ENCODE measurements at places on chromosomes 5 and 9.
A peak's percentile ranks its signal among the peaks of the same experiment; 100 is the strongest.

GRCh38 chr9:99752417-99753109 is 69.1 kb upstream of the NR4A3 start:
- no peak for DNase-seq

DNA sequence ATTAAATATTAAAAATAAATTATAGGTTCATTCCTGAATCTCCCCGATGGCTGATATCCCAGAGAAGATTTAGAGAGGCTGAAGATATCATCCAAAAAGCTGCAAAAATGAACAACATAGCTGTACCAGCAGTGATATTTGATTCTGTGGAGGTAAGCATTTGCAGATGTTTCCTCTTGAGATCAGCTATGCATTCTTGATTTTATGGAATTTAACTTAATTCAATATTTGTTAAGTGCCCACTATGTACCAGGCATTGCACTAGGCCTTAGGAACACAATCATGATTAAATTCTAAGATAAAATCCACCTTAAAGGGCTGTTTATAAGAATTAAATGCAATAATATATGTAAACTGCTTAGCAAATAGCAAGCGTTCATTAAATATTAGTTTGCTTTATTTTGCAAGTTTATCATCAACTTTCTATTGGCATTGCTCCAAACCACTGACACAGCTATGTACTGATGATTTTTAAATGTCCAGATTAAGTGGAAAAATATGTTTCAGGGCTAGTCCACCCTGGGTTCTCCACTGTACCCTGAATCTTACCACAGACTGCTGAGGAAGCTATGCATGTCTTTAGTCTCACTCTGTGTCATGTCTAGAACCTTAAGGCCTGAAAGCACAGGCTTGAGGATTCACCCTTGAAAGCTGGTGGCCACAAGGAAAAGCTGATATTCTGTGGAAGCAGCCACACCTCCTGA is 33.2 kb downstream of the SLC22A4 start:
- no peak for DNase-seq

DNA sequence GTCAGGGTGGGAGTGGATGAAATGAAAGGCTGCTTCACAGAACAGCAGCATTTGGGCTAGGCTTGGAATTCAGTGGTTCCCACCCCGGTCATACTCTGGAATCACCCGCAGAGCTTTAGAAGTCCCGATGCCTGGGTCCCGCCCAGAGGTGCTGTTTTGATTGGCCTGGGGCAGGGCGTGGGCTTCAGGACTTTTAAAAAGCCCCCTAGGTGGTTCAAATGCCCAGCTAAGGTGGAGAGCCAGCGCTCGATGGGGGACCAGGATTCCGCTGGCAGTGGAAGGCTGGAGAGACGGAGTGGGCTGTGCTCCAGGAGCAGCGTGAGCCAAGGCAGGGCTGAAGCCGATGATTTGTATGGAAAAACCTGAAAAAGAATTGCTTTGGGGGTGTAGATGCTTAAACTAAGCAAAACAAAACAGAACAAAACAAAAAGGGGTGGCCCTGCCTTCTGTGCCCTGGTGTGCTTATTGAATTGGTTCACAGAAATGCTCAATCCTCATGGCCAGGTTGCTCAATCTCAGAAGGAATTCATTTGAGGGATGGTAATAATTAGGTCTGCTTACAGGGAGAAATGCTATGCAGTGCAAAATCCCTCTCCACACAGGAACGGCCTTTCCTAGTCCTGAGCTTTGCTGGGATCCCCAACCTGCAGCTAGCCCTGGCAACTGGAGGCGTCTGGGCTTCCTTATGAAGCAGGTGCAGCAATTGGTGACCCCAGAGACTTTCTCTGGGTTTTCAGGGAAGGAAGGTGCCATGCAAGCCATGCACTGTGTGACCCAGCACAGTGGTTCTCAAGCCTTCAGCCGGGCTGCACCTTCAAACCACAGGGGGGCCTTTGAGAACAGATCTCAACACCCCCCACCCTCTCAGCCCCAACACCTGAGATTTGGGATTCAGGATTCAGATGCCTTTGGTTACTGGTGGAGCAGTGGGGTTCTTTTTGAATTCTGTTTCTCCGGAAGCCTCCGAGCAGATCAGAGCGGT is 174.0 kb upstream of the ZNF618 start:
- DNase-seq, result no peak

DNA sequence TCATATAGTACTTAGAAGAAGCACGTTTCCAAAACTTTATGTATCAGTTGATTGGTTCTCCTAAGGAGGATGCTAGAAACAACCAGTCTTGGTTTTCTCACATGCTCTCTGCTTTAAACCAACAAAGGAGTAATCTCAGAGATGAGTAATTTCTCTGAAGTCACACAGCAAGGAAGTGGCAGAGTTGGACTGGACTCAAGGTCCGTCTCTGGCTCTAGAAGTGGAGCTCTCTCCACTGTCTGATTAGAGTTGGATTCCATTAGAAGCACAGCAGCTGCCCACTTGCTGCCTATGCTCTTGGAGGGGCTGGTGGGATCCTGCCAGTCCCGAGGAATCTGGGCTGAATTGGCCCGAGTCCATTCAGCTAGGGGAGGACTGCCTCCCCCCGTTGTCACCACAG is 21.0 kb downstream of the RALGPS1 start:
- no peak for DNase-seq

DNA sequence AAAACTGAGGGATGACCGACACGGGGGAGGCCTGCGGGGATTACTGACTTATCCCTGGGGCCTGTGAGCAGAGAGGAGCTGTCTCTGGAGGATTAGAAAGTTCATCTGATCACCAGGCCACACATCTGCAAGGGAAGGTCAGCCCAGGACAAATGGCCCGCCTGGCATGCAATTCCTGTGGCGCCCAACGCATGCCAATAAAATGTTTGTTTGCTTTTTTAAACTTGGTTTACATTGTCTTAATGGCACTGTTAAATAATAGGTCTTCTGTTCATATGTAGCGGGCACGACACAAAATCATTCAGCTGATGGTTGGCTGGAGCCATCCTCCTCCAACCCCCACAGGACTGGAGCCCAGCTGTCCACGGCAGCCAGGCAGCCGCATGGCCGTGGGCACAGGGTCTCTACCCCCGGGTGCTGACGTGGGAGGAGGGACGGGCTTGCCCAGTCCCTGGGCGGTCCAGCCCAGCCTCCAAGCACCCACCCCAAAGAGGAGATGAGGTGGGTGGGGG is 41.0 kb upstream of the SLC12A7 start:
- DNase-seq, result no peak

GRCh38 chr9:36436909-36437308 is 36.8 kb upstream of the RNF38 start:
- DNase-seq, result no peak

GRCh38 chr9:76453785-76454184 is 5.2 kb upstream of the GCNT1 start:
- DNase-seq, result no peak

- DNase-seq, result no peak
Observed at GRCh38 chr5:117769877-117770276, 1195.3 kb upstream of the SEMA6A start.

DNA sequence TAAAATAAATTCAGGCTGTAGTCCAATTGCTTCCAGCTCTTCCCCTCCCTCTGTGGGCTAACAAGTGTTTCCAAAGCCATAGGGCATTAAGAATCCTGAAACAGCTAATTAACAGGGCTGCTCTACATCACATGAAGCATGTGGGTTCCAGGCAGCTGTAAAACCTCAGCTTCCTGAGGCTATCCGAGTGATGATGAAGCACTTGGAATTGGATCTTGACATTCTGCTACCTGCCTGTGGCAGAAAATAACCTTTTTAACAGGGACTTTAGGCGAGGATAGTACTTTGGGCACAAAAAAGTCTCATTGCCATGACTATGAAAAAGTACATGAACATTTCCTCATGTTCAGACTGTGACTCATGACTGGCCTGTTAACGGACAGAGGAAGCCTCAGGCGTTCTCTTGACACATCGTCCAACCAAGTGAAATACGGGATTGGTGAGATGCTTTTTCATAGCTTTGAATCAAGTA is 107.2 kb downstream of the PDE4D start:
- DNase-seq, result no peak

DNA sequence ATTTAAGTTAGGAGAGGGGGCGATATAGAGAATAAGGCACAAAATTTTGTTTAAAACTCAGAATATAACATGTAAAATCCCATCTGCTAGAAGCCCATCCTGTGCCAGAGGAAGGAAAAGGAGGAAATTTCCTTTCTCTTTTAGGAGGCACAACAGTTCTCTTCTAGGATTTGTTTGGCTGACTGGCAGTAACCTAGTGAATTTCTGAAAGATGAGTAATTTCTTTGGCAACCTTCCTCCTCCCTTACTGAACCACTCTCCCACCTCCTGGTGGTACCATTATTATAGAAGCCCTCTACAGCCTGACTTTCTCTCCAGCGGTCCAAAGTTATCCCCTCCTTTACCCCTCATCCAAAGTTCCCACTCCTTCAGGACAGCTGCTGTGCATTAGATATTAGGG is 18.3 kb downstream of the MOCS2 start:
- DNase-seq, result no peak

GRCh38 chr5:63439537-63439936 is 522.7 kb downstream of the HTR1A start:
- DNase-seq, result no peak

DNA sequence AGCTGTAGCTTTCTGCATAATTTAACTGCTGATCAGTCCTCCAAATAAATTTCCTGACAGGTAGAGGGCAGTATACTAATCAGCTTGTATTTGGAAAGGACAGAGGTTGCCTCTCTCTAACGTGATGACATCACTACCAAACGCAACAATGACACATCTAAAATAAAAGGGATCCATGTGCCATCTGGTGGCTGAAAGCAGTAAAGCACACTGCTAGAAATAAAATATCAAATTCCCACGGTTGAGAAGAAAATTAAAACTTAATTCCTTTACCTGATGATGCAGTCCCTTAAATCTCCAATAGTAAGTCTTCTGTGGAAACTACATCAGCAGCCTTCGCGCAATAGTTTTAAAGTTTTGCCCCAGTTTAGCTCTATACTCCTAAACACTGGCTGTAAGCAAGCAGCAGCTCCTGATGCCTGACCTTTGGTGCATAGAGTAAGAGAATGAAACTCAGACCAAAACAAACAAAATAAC is 54.5 kb downstream of the DIAPH1 start:
- DNase-seq, result peak; percentile 51

DNA sequence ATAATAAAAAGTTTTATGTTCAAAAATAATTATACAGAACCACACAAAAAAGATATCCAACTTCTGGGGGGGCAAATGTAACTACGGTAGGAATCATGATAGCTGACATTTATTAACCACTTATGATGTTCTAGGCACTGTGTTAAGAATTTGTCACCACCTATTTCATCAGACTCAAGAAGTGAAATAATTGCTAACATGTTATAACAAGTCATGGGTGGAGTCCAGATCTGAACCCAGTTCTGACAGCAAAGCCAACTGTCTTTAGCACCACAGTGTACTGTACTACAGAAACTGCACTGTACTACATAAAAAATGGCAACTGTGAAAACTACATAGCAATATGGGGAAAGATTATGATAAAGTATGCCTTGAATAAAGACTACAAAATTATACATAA is 3.0 kb upstream of the SAP30L start:
- DNase-seq, result no peak

DNA sequence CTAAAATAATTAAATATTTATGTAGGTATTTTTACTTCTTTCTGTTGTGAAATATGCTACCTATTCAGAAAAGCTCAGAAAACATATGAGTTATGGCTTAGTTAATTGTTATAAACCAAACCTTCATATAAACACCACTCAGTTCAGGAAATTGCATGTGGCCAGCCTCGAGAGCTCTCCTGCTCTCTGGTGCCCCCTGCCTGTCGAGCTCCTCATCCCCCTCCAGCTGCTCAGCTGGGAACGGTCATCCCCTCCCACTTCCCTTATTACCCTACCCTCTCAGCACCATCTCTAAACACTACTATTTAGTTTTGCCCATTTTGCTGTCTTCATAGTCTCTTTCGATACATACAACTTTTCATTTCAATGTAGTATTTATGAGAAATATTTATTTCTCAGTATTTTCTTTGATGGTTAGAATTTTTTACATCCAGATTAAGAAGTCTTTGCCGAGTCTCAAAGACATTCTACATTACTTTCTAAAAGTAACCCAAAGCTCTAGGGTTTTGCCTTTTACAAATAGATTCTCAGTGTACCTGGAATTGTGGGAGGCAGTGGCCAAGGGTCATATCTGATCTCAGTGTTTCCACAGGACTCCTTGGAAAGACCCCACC is 51.2 kb upstream of the SEMA4D start:
- DNase-seq, result peak; percentile 94

- peak; percentile 18 for DNase-seq
Observed at GRCh38 chr5:79255786-79256557, 20.0 kb downstream of the JMY start.

- DNase-seq, result no peak
Observed at GRCh38 chr5:2130361-2130760, 247.6 kb upstream of the IRX4 start.

GRCh38 chr9:119289740-119290433 is 79.3 kb downstream of the BRINP1 start:
- DNase-seq, result peak; percentile 10

DNA sequence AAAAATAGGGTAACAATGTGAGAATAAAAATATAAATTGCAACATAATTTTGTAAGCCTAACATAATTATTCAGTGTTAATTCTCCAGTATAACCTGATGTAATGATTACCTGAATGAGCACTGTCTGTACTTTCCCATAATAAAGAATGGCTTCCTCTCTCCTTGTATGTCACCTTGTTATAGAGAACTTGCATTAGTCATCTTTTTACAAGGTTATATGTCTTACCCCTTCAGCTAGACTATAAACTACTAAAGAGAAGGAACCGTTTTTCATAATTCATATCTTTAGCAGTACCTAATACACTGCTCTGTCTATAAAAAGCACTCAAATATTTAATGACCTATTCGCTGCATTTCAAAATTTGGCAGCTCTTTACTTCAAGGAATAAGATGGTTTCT is 19.8 kb downstream of the STRBP start:
- no peak for DNase-seq

DNA sequence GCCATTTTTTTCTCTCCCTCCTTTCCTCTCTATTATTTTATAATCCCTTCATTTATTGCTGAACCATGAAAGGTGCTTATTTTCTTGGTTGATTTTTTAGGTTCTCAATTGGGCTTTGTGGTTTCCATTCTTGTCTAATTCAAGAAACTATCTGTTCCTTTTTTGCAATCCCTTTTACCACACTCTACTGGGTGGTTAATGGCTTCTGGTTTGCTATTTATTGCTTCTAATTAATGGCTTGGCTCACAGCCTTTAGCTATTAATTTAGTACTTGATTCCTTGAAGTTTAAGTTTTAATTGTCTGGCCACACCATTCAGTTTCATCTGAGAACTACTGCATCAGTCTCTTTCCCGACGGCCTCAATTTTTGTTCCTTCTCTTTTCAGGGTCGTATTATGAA is 5.6 kb downstream of the FRRS1L start:
- no peak for DNase-seq

GRCh38 chr9:26219961-26220360 is 541.7 kb upstream of the TUSC1 start:
- DNase-seq, result no peak

- DNase-seq, result no peak
Observed at GRCh38 chr9:7844242-7844641, 44.7 kb upstream of the DMAC1 start.

Measured in activated naive CD8-positive, alpha-beta T cell treated with anti-CD3 and anti-CD28 coated beads, Interleukin-2, amount 50 U/mL, for 24 hours (primary cell).